Inflammatory macrophage treated with lipopolysaccharide for 1 hour (primary cell): ENCODE measurements at places on chromosomes 3 and 15.
A peak's percentile ranks its signal among the peaks of the same experiment; 100 is the strongest.

DNA sequence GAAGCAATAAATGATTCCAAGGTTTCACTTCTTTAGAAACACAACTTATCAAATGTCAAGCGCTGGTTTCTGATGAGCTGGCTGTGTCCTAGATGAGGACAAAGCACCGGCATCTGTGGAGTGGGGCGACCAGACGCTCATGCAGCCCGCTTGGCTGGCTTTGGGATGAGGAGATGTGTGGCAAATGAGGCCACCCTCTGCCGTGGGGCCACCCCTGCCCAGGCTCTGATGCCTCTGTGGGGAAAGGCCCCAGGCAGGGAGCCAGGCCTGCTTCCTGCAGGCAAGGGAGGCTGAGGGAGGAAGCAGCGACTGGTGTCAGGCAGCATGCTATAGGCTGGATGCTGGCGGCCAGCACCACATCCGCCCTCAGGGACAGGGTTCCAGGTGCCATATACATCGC is 102.9 kb downstream of the HERC2 start:
- no peak for DNase-seq

GRCh38 chr15:78108300-78109084 is 16.1 kb downstream of the SH2D7 start:
- DNase-seq = peak; percentile 93

DNA sequence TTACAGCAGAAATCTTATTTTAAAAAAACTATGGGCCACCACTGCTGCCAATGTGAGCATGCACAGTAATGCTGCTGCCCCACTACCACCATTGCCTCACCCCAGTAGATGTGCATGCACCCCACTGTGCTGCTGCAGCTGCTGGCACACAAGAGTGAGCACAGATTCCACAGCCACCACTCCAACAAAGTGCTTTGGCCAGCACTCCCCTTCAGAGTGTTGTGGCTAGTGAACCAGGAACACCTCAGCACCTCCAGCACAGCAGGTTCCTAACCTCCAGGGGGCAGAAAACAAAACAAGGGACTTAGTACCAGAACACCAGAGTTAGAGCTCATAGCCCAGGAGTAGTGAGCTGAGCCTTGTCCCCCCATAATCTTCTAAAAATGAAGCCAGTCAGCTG is 629.6 kb downstream of the PYDC2 start:
- no peak for DNase-seq

DNA sequence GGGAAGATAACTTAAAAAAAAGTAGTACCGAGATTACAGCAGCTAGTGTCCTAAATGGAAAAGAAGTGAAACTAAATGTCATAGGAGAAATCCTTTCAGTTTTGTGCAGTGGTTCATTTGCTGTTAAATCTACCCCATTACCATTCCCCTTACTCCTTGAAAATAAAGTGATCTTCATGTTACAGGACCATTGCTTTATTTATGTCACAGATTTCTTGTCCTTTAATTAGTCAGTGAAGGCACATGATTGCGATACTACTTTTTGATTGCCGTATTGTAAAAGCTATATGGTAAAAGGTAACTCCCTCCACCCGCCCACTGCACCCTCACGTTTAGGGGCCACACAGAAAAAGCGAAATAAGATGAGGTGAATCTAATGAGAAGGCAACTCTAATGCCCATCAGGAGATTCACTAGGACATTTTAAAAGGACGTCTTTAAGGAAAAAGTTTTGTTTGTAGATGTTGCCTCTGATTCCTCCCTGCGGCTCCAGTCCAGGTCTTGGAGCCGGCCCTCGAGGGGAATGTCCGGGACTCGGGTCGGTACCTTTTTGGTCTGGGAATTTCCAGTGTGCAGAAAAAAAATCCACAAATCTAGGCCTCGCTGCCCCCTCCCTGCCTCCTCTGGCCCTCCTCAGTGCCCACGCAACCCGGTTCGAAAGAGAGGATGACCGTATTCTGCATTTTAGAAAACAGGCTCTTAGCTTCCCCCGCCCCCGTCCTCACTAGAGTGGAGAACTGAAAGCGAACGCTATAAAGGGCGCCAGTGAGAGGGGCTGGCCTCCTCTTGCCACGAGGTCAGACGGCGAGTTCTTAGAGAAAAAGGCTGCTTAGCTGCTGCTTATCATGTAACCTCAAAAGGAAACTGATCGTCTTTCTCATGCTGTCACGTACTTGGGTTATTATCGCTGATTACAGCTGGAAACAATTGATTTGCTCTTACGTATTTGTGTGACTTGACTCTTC is 21.8 kb upstream of the NFKBIZ start:
- peak; percentile 100 for DNase-seq

GRCh38 chr3:54905920-54906319 is 21.9 kb downstream of the LRTM1 start:
- no peak for DNase-seq

- no peak for DNase-seq
These were observed 27.9 kb upstream of the PRR23E start for GRCh38 chr3:127165036-127165435.

- no peak for DNase-seq
These were observed 19.8 kb downstream of the CMTM7 start for GRCh38 chr3:32411442-32411841.
